ENCODE measurements at places on chromosomes 2 and 18.

DNA sequence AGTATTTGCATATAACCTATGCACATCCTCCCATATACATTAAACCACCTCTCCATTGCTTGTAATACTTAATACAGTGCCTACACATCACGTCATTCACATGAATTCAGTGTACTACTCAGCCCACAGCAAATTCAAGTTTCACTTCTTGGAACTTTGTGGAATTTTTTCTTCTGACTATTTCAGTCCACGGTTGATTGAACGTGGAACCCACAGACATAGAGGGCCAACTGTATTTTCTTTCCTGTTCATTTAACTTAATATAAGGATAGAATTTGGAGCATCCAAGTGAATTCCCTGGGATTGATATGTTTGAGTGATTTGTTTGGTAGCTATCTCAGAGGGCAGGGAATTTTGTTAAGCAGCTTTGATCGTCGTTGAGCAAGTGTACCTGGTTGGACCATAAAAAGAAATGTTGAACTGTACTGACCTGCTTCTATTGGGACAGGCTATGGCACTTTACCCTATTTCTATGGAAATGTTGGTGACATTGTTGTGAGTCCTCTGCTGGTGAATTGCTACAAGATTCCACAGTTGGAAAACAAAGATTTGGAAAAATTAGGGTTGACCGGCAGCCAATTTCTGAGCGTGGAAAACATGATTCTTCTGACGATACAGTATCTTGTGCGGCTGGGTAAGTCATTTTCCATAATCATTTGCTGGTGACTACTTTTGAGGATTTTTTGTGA lies 156.6 kb downstream of the ESCO1 start:
- no peak for DNase-seq

GRCh38 chr2:239684996-239685395 lies 284.2 kb upstream of the HDAC4 start:
- DNase-seq = no peak

- no peak for DNase-seq
Observed at GRCh38 chr18:35335866-35336265, 8.4 kb downstream of the ZNF24 start.

DNA sequence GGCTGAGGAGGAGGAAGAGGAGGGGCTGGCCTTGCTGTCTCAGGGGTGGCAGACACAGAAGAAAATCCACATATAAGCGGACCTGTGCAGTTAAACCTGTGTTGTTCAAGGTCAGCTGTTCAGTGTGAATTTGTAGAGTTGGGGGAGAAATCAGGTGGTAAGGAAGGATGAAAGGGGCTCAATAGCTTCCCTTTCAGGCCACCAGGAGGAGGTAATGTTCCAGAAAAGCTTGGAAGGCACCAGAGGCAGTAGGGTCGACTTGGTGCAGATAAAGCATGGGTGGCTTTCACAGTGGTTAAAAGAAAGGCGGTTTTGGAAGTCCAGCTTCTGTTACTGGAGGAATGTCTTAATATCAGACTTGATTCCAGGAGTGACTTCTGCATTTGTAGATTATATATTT lies 167.4 kb downstream of the THSD7B start:
- DNase-seq = no peak

DNA sequence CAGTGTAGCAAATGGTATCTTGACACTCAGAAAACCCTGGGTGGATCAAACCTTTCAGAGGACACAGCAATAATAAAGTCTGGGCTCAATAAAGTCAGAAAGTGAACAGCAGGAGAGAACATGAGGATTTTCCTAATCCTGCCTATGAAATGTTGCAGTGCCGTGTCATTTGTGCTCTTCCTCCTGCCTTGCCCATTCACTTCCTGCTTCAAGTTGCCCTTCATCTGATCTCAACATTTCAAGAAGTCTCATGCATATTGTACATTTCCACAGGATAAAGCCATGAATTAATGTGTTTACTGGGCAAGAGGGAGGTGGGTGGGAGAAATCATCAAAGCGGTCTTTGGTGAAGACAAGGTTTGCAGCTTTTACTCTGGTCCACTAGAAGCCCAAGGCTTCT lies 51.1 kb upstream of the STPG4 start:
- DNase-seq = no peak

DNA sequence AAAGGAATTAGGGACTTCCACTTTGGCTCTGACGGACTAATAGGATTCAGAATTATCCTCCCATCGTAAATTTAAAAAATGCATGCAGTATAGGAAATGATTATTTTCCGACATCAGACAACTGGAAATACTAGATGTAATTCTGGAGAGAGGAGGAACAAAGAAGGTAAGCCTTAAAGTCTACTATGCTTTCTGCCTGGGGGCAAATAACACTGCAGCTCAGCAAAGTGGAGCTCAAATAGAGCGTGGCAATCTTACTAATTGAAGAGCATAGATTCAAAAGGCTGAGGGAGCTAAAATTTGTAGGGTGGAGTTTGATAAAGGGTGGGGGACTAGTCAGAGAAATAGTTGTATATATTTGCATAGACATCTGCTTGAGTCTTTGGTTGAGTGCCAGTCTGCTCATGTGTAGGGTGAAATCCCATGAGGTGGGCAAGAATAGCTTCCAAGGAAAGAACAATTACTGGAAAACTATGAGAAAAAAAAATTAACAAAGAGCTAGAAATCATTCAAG lies 23.8 kb downstream of the COPS8 start:
- DNase-seq = no peak

DNA sequence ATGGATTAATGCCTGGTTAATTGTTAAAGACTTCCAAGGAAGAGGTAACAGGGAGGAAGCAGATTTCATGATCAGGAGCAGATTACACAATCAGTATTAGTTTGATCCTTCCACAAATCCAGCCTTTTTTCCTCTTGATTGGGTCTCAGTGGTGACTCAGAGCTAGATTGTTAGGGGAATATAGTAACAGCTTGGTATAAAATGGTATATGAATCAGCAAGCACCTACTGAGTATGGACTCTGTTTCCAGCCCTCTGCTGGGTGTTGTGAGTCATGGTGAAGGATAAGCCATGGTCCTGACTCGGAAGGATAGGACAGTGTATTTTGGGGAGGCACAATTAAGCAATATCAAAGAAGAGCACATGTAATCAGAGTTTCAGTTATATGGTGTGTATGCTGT lies 272.4 kb upstream of the DPP10 start:
- no peak for DNase-seq

- no peak for DNase-seq
Observed at GRCh38 chr2:231752061-231752460, 29.0 kb downstream of the PDE6D start.

DNA sequence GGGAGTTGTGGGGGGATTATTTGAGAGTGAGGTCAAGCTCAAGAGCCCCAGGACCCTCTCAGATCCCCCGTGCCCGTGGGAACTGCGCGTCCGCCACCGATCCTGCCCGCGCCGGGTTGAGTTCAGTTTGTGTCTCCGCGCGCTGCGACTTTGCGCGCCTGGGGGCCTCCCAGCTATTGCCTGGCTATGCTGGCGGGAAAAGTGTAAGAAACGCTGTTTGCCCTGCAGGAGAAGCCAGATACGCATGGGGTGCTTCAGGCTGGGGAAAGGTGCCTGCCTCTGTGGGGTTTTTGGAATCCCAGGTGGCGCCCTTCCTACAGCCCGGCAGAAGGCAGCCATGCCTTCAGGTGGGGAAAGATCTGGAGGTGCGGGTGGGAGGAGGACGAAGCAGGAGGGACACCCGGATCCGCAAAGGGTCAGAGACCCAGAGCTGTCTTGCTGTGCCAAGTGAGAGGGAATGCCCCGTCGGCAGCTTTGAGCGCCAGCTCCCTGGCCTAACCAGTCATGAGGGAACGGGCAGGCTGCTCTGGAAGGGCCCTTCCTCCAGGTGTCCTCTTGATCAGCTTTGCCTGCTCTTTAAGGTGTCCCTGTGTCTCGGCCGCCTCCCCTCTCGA lies 22.5 kb downstream of the TEX44 start:
- DNase-seq = no peak

DNA sequence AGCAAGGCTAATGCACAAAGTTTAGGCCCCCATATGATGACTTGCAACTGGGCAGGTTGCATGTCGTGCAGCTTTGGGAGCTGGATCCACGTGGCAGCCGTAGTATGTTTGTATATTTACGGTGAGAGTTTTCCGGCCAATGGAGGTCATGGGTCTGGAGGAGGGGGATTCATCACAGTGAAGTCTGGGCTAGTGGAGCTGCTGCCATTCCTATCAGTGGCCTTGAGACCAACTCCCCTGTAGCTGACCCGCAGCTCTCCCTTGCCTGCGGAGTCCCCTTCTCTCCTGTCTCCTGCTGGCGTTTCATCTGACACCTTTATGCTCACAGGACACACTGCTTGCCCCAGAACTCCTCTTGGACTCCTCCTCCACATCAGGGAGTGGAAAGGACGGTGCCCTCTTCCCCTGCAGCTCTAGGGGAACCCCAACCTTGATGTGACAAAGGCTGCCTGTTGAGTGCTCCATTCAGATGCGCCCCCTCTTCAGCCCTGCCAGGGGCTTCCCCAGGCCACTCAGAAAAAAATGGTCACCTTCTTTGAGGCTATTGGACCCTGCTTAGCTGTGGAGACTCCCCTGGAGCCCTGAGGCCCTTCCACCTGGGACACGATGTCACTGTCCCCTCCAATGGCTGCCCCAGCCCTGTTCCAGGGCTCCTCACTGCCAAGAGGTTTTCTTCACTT lies 121.7 kb downstream of the PXDN start:
- no peak for DNase-seq

DNA sequence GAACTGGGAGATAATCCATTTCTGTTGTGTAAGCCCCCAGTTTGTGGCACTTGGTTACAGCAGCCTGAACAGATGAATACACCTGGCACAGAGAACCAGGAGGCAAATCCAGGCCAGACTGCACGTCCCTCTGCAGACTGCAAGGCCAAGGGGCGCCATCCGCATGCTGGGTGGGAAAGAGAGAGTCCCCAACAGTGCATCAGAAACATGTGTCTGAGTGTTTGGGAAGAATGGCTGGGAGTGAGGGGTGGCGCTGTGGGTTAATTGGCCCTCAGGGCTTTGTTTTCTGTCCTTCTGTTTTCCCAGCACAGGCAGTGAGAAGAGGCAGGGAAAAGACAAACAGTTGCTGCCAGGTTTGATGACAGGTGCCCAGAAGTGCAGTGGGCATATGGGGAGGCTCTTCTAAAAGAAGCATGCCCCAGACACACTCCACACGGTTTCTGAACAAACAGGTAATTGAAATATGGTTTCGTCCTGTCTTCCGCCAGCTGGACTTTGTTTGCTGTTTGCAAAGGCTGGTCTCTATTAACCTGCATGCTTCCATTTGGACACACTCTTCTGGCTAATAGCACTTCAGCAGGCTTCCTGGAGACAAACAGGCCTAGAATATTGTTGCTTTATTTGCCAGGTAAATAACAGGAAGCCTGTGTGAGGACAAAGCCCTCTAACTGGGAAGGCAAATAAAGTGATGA lies 43.4 kb upstream of the SEC11C start:
- no peak for DNase-seq

DNA sequence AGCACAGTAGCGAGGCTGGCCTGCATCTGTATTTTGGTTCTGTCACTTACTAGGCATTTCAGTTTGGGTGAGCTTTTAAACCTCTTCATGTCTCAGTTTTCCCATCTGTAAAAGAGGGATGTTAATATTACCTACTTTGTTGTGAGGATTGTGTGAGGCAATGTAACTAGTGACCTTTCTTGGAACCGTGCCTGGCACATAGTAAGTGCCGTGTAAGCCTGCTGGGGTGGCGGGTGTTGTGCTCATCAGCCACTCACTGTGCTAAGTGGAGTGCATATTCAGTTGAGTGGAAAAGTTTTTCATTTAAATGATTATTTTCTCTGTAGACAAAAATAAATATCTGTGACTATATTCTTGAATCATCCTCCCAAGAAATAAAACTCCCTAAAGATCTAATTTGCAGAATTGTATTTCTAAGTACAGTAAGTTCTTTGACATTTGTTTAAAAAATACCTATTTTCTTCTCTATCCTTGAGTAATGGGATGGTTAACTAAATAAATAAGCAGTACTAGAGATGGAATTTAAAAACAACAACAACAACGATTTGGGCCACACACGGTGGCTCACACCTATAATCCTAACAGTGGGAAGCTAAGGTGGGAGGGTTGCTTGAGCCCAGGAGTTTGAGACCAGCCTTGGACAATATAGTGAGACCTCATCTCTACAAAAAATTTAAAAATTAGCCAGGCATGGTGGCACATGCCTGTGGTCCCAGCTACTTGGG lies 56.7 kb downstream of the MALT1 start:
- no peak for DNase-seq

GRCh38 chr18:13007248-13007560 lies 16.0 kb downstream of the CEP192 start:
- no peak for DNase-seq

DNA sequence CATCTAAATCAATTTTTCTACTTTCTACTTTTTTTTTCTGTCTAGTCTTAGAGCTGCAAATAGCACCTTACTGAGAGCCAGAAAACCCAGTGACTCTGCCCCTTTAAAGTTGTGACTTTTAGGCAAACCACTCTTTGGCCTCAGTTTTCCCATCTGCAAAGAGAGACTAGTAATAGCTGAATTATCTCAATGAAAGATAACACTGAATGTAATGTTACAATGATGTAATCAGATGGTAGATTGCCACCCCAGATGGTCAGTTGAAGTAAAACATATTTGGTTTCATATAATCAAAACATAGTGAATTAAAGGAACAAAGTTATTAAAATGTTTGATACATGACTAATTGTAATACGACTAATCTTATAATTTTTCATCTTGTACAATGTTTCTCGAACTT lies 5.0 kb upstream of the APCDD1 start:
- no peak for DNase-seq

DNA sequence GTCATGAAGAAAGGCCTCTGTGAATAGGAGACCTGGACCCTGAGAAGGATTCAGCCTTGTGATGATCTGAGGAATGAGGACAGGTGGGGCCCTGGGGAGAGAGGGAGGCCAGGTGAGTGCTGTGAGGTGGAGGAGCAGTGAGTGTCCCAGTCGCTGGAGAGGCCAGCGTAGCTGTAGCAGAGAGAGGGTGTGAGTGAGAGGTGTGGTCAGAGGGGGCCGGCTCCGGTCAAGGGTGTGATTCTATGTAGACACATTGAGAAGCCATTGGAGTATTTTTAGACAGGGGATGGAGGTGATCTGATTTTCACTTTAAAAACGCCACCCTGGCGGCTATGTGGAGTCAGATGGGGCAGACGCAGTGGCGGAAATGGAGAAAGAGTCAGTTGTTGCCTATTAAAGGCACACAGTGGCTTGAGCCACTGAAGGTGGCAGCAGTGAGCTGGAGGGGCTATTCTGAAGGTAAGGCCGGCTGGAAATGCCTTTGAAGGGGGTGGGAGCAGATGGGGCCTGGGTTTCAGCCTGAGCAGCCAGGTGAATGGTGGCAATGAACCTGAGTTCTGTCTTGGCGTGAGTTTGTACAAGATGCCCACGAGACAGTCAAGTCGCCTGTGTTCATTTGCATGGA lies 55.6 kb downstream of the GREB1 start:
- no peak for DNase-seq

GRCh38 chr2:98764499-98764898 lies 33.6 kb upstream of the MGAT4A start:
- no peak for DNase-seq

DNA sequence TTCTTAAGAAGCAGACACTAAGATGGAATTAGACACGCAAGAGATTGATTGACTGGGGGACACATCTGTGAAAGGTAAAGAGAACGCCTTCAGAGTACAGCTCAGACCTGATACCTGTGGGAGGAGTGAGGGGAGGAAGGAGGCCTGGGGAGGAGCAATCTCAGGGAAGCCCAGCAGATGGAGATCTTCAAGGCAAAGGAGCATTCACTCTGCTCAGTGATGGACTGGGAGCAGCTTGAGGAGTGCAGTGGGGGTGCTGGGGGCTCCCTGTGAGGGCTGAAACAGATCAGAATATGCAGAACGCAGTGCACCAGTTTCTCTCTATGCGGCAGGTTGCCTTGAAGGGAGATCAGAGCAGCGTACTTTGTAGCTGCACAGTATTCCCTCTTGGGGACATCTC lies 103.7 kb upstream of the ATP8B1 start:
- no peak for DNase-seq
